A673 (cell line): ENCODE measurements at places on chromosomes 2 and 18. TPM values are rescaled to one million over a fixed set of nuclear protein-coding genes. Genes with fewer than 3 reads are reported as not detected.

DNA sequence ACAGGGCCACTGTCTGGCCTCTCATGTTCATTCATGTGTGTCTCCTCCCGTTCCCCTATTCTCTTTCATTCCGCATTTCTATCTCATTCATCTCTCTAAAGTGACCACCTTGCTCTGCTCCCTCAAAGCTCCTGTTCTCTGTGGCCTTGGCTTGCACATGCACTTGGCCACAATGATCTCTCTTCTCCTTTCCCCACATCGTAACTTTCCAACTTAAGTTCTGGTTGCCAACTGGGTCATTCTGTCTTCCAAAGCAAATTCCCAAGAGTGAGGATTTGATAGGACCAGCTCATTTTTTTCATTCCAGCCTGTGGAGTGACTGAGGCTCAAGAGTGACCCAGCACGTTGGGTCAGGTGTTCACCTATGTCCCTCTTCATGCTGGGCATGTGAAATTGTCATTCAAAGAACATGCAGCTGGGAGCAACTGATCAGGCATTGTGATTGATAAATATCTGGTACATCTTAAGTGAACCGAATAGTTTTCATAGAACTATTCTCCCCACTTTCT is 14.3 kb upstream of the ITGA6 start:
- DNase-seq, result no peak

DNA sequence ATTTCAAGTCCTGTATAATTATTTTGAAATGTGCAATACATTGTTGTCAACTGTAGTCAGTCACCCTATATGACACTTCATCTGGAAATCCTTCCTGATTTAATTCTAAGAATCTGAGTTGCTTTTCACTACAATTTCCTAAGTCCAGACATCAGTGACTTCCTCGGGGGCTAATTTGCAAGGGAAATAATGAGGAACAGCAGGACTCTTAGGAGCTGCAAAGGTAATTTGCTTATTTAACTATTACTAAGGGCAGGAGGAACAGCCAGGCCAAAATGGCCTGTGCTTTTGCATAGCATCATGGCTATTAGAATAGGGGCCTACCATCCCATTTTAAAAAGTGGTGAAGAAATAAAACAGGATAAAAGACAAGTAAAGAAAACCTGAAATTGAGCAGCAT is 178.8 kb downstream of the MC4R start:
- DNase-seq, result no peak

GRCh38 chr2:24568551-24568950 is 77.5 kb downstream of the NCOA1 start:
- no peak for DNase-seq

DNA sequence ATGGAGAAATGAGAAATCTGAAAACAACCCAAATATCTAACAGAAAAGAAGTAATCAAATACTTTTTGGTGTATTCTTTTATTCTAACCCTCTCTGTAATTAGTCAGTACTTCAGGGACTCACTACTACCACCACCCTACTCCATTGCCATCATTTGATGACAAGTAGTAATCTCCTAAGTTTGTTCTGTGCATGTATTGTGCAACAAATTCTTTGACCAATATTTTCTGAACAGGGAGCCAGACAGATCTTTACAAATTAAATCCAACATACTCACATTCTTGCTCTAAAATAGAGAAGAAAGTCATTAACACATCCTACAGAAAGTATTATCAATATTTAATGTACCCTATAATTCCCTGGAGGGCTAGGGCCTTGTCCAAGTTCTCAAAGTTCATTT is 1416.4 kb downstream of the DSC3 start:
- DNase-seq, result no peak

SMAD7 gene
- 11.4 and 12.0 TPM in 2 replicates for total RNA-seq

TRIM54 gene
- 2.2 and 2.8 TPM in 2 replicates for total RNA-seq
